ENCODE measurements at places on chromosomes 7 and 10.

GRCh38 chr7:102080434-102081243 lies 206.0 kb upstream of the SH2B2 start:
- DNase-seq = no peak

DNA sequence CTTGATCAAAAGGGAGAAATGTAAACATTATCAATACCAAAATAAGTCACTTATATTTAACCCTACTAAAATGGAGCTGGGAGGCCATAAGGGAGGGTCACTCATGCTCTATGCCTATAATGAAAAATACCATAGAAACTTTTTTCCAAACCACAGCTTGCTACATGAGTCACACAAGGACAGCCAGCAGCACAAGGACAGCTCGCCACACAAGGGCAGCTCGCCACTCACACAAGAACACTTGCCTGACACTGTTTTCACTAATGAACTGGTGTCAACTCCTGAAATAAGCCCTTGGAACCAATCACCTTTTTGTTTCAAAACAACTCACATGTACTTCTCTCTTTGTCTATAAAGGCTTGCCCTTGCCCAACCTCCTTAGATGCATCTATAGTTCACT lies 43.3 kb downstream of the FRMPD2 start:
- DNase-seq = no peak

GRCh38 chr7:137443616-137444015 lies 100.1 kb upstream of the PTN start:
- DNase-seq = no peak

- no peak for DNase-seq
Observed at GRCh38 chr7:44454348-44454747, 36.1 kb downstream of the NUDCD3 start.

DNA sequence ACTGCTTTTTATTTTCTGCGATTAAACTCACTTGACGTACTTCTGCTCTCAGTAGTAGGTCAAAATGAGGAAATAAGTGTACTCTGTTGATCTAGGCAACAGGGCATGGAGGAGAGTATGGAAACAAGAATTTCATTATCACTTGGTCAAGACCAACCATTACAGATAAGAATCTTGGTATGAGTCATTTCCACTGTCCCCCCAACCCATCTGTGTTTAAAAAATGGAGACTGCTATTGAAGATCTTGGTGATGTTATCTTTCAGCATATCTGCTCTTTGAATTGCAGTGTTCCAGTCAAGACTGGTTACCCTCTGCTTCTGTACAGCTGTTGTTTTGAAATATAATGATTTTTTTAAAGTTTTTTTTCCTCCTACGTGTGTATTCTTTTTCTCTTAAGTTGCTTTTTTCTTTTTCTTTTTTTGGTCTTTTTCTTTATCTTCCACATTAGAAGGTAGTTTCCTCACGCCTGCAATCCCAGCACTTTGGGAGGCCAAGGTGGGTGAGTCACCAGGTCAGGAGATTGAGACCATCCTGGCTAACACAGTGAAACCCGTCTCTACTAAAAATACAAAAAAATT lies 11.7 kb downstream of the STAM start:
- no peak for DNase-seq

DNA sequence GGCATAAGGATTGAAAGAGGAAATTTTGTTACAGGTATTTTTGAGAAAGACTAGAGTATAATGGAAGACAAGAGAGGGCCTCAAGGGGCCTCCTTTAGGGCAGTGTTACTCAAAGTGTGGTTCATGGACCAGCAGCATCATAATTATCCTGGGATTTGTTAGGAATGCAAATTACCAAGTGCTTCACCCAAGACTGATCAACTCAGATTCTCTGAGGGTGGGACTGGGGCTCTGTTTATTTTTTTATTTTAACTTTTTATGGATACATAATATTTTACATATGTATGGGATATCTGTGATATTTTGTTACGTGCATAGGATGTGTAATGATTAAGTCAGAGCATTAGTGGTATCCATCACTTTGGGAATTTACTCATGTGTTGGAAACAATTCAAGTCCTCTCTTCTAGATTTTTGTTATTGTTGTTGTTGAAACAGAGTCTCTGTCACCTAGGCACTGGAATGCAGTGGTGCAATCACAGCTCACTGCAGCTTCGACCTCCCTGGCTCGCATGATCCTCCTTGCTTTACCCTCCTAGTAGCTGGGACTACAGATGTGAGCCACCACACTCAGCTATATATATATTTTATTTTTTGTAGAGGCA lies 2.2 kb upstream of the KCTD7 start:
- DNase-seq = no peak

GRCh38 chr10:92024700-92025099 lies 101.1 kb downstream of the BTAF1 start:
- no peak for DNase-seq

DNA sequence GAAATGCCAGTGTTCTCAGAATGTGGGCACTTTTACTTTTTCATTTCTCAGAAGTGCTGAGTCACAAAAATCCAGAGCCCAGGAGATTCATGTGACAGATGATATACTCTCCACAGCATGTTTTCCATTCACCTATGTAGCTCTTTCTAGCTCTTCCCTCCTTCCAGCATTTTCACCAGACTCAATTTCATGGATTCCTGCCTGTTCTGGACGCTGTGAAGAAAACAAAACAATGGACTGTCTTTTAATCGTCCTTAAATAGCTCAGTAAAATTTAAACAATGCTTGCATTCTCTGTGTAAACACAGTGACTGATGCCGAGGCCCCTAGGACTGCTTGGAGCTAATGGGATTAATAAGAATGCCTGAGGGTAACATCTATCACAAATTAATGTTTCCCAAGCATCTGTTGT lies 25.5 kb downstream of the ZNF713 start:
- DNase-seq = no peak

GRCh38 chr7:35983626-35984025 lies 169.4 kb upstream of the EEPD1 start:
- no peak for DNase-seq

- no peak for DNase-seq
Observed at GRCh38 chr10:31557854-31558253, 238.8 kb downstream of the ZEB1 start.

- no peak for DNase-seq
Observed at GRCh38 chr7:133139350-133139749, 57.5 kb upstream of the CHCHD3 start.

GRCh38 chr7:122949186-122949585 lies 46.3 kb downstream of the TAS2R16 start:
- DNase-seq = no peak

DNA sequence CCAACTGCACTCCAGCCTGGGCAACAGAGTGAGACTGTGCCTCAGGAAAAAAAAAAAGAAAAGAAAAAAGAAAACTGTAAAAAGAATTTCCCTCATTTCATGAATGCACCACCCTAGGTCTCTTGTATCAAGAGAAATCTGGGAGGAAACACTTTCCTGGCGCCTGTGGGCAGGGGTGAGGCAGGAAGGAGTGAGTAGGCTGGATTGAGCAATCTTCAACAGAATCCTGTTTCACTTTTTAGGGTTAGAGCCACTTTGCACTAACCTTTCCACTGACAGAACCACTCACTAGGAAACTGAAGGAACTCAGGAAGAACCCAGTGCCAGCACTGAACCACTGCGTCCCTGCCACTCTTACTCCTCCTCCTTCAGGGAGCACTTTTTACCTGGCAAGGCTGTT lies 282.1 kb downstream of the CCDC3 start:
- DNase-seq = no peak

GRCh38 chr7:148242294-148242821 lies 348.2 kb upstream of the C7orf33 start:
- DNase-seq = no peak

DNA sequence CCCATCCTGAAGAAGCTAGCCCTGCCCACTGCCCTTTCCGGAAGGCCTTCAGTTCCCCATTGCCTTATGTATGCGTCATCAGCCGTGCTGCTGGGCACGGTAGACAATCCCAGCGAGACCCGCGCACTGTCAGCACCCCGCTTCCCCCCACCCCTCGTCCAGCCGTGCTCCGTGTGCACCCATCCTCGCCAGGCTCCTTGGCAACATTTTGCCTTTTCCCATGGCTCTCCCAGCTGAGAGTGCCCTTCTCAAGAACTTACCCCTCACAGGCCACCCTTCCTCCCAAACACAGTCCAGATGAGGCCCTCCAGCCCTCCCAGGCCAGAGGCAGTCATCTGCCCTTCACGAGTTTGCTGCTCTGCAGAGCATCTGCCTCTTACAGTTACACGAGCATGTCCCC lies 633.8 kb upstream of the FOXK1 start:
- DNase-seq = no peak

DNA sequence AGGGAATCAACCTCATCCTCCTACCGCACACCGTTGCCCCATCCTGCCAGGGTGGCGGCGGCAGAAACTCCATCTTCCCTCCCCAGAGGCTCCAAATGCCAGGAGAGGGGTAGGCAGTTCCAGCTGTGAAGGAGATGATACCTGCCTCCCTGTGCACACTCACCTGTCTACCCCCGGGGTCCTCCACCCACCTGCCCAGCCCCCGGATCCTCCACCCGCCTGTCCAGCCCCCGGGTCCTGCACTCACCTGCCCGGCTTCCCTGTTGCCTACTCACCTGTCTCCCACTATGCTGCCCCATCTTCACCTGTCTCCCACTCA lies 13.4 kb upstream of the DNAAF5 start:
- no peak for DNase-seq

DNA sequence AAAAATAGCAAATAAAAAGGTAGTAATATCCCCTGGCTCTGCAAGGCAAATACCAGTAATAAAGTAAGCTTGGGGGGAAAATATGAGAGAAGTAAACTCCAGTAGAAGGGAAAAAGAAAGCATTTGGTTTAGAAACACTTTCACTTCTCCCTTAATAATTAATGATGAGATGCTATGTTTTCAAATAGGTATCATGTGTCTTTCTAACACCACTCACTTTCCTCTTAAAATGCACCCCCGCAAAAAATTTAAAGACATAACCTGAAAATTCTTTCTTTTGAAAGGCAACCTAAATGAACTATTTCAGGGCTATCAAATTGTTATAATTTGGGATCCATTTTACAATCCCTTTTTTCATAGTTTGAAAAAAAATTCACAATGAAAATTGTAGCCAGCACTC lies 240.3 kb downstream of the SNX10 start:
- no peak for DNase-seq

GRCh38 chr7:131011432-131011742 lies 277.4 kb upstream of the KLF14 start:
- DNase-seq = no peak

GRCh38 chr10:117928741-117929140 lies 118.0 kb downstream of the RAB11FIP2 start:
- DNase-seq = no peak

DNA sequence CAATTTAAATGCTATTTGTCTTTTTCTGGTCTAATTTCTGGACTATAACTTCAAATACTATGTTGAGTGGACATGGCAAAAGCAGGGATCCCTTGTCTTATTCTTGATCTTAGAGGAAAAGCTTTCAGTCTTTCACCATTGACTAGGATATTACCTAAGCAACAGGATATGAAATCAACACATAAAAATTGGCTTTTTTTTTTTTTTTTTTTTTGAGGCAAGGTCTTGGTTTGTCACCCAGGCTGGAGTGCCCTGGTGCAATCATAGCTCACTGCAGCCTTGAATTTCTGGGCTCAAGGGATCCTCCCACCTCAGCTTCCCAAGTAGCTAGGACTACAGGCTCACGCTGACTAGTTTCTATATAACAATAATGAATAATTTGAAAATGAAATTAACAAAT lies 90.8 kb downstream of the JMJD1C start:
- DNase-seq = no peak

- no peak for DNase-seq
Observed at GRCh38 chr10:102120991-102121738, 997 bp upstream of the LDB1 start.

DNA sequence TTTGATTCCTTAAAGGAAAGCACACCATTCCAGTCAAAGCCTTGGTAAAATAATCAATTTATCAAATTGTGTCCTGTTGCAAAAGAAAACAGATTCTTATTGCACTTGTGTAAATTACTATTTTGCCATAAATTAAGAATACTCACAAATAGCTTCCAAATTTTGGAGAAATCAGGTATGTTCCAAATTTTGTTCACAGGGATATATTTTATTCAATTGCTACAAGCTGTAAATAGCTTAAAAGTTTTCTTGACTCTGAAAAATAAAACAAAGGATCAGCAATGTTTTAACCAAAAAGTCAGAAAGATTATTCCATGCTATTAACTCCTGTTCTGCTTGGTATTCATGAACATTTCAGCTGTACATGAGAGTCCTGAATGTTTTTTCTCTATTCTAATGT lies 47.4 kb upstream of the CHST3 start:
- DNase-seq = no peak

DNA sequence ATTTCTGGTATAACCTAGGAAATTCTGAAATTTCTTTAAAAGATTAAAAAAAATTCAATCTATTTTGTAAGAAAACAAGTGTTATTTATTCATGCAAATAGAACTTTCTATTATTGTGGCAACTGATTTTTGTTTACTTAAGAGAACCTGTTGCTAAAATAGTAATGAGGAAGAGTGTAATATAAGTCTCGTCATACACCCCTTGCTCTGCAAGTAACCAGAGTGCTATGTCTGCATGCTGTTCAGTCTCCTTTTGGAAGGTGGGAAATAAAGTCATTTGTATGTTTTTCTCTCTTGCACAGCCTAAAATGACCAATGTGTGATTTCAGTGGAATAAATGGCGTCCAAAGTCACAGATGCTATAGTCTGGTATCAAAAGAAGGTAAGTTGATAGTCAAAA lies 41.3 kb downstream of the PHTF2 start:
- no peak for DNase-seq

DNA sequence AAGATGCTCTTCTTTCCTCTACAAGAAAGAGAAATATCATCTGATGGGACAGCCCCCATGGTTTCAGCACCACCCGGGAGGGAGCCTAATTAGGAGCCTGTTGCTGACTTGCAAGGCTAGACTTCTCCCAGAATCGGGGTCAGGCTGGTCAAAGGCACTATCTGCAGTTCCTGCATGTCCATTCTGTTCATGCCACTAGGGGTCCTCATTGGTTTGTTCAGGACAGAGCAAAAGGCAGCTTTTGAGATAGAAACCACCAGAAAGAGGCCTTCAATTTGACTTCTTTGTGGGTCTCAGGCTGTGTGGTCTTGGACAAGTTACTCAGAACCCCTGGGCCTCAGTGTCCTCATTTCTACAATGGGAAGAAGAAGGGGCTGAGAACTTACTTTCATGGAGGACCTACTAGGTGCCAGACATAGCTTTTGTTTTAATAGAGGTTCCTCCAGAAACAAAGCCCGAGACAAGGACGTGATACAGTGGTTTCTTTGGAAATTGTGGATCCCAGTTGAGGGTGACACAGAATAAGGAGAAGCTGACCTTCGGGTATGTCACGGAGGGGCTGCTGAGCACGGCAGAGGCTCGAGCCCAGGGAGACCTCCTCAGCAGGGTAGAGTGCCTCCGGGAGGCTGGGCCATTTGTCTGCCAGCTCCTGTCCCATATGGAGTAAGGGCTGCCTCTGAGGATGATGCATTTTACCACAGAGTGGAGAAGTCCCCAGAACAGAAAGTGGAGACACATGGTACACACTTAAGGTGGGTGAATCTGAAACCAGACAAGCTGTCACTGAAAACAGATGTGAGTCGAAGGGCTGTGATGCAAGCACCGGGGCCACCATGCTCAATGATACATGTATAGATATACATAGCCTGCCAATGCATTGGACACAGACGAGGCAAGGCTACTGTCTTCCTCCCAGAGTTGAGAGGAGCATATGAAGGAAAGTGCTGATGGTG lies 33.1 kb upstream of the NEUROD6 start:
- no peak for DNase-seq

GRCh38 chr10:126576336-126576735 lies 94.2 kb downstream of the C10orf90 start:
- DNase-seq = no peak
